ENCODE measurements at places on chromosomes 2 and 18.

DNA sequence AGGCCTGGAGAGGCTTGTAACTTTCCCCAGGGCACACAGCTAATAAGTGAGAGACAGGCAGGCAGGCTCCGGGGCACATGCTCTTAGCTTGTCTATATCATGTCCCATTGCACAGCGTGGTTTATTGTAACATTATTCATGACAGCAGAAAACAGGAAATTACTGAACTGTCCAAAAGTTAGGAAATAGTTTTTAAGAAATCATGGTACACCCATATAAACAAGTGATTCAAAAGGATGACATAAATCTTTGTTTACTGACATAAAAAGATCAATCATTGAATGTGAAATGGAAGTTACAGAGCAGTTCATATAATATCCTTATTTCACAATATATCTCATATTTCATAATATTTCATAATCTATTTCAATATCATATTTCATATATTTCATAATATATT, 34.3 kb upstream of the TXNDC2 start:
- DNase-seq, result no peak

DNA sequence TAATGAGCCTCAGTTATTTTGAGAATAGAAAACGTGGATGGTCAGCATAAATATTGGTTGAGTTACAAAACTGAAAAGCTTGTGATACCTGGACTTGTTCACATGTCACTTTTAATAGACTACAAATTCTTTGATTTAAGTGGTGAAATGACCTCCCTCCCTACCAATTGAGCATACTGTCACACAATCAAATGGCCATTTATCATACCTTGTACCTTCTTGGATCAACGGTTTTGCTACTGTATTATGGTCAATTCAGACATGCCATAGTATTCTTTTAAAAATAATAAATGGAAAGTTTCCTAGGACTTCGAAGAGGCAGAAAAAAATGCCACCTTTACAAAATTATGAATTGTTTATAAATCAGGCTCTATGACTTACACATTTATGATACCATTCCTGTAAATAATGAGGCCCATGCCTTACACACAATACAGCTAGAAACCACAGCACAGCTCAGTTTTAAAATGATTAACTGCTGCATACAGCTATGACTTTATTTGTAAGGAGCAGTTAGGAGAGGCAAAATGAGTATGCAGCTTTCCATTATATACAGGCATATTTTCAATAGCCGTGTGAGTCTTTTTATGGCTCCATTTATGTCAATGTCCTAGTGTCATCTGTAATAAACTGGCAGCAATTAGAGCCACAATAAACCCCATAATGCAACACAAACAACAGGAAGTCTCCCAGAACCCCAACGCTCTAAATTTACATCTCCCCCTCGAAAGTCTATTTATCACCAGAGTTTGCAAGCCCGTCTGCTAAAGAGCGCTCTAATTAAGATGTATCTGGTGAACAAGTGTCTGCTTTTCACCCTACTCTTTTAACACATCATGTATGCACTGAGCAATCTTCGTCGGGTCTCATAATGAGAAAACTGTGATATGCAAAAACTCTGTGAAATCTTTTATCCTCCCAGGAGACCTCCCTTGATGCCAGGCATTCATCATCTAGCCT, 176.1 kb downstream of the ZNF521 start:
- DNase-seq, result no peak

DNA sequence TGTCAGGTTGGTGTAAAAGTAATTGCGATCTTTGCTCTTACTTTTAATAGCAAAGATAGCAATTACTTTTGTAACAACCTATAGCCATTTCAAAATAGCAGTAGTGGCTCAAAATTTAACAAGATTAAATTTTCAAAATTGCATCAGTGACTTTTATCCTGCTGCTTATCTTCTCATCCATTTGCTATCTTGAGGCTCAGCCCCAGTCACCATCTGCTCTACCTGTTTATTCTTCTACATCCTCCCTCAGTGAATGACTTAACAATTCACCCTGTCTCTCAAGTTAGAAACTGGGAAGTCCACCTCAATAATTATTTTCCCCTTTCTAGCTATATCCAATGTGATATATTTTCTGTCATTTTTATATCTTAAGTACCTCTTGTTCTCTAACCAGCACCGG, 148.6 kb upstream of the ZNF804A start:
- no peak for DNase-seq

DNA sequence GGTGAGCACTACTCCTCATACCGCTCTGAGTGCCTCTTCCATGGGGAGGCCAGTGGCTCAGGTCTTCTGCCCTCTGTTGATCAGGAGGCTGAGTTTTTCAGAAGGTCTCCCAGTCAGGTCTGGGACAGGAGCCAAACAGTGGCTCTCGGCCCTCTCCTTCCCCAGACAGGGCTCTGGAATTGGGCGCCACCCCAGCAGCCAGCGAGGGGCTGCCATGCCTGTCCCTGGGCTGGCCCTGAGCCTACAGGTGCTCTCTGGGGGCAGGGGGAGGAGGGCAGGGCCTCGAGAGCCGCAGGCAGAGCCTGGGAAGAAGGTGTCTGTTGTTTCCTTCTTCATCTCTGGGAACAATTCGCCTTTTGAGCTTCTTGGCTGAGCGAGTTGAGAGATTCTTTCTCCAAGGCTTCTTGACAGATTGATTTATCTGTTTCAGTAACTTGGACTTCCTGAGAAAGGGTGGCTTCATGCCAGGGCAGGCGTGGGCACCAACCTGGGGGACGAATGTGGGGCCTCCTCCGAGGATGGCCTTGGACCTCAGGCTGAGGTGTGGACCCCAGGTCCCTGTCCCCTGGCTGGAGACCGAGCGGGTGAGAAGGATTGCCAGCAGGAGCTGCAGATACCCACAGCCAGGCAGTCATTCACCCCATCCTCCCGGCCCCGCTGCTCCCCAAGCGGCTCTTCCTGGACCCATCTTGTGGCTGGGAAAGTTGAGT, 64.7 kb upstream of the GLI2 start:
- DNase-seq, result no peak

DNA sequence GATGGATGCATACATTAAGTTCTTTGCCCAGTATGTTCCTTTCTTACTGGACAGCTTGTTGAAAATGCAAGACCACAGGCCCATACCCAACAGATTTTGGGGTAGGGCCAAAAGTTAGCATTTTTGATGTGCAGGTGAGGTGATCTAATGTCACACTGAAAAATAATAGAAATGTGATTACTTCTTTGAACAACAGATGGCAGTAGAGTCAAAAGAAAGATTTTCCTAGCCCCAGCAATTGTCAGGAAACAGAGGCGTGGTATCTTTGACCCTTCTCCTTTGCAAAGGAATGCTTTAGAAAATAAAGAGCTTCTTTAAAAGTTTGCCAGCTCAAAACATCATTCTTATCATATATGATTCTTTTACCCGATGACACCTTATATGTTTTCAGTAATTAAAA, 343.6 kb upstream of the SYT4 start:
- DNase-seq, result no peak

- no peak for DNase-seq
Observed at GRCh38 chr2:34810456-34810855, 1211.4 kb upstream of the FAM98A start.

- no peak for DNase-seq
Observed at GRCh38 chr2:109126501-109126860, 2.5 kb upstream of the SH3RF3 start.

- DNase-seq, result no peak
Observed at GRCh38 chr2:99695944-99696253, 206.1 kb upstream of the REV1 start.

DNA sequence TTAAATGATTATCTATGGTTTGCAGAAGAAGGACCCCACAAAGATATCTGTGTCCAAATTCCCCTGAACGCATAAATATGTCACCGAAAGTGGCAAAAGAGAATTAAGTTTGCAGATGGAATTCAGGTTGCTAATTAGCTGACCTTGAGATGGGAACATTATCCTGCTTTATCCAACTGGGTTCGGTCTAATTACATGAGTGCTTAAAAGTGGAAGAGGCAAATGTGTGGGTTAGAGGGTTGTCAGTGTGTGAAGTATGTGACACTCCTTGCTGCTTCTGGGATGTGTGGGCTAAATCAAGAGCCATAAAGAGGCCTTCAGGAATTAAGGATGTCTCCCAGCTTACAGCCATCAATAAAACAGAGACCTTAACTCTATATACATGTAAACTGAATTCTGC, 53.5 kb downstream of the CDH19 start:
- DNase-seq, result no peak

DNA sequence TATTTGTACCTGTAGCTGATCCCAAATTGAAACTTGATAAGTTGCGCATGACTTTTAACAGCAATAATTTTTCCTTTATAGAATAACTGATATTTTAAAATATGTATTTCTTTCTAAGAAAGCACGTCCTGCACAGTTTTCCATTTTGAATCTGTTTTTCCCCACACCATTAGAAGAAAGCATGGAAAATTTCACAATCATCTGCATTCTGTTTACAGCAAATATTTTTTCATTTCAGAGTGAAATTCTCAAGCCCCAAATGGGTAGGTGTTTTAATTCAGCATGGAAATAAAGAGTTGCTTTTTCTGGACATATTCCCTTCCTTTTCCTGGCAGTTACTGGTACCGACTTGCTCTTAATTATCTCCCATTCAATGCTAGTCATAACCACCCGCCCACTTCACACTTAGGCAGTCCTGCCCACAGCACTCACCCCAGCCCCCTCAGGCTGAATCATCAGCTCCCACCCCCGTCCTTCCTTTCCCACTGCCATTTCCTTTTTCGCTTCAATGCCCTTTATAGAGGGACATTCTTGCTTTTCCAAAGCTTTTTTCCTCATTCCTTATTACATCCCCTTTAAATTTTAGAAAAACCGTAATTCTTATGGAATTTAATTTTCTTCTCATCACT, 89.2 kb upstream of the GLS start:
- DNase-seq, result no peak

GRCh38 chr18:69257861-69258458, 142.7 kb upstream of the DOK6 start:
- no peak for DNase-seq

- no peak for DNase-seq
Observed at GRCh38 chr2:25201794-25202193, 33.4 kb upstream of the POMC start.

DNA sequence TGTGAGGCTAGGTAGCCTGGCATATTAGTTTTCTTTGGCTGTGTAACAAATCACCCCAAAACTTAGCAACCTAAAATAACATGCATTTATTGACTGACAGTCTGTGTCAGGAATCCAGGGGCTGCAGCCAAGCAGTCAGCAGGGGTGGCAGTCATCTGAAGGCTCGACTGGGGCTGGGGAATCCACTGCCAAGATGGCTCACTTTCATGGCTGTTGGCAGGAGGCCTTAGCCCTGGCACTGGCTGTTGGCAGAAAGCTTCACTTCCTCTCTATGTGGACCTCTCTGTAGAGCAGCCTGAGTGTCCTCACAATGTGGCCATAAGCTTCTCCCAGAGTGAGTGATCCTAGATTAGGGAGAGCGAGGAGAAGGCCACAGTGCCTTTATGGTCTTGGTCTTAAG, 78.0 kb downstream of the LTBP1 start:
- DNase-seq, result no peak

- DNase-seq, result no peak
Observed at GRCh38 chr2:45699032-45699658, 47.7 kb downstream of the PRKCE start.

DNA sequence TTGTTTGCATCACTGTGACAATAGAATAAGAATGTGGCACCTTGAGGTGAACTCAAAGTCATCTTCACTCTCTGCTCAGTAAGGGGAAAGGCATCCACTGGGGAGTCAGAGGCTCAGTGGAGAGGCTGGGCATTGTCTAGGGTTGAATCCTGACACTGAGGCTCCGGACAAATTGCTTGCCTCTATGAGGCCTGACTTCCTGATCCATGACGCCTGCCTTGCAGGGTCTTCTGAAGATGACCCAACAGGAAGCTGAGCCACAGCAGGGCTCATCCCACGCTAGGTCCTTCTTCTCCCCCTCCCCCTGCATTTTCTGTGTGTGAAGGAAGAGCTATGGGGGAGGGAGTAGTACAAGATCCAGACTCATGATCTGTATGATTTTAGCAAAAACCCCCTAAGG, 265.1 kb downstream of the SH3BP4 start:
- DNase-seq, result no peak

DNA sequence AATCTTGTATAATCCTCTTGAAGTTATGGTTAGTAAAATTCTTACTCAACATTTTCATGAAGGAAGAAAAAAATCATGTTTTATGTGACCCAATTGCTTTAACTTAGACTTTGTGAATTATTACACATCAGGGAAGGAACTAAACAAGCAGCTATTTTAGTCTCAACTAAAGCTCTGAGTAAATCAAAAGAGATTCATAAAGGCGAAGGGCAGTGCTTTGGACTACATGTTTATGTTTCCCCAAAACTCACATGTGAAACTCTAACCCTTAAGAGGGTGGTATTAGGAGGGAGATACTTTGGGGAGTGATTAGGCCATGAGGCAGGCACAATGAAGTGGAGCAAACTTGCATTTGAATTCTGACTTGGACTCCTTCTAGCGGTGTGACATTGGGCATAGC, 283.7 kb upstream of the POU3F3 start:
- no peak for DNase-seq

DNA sequence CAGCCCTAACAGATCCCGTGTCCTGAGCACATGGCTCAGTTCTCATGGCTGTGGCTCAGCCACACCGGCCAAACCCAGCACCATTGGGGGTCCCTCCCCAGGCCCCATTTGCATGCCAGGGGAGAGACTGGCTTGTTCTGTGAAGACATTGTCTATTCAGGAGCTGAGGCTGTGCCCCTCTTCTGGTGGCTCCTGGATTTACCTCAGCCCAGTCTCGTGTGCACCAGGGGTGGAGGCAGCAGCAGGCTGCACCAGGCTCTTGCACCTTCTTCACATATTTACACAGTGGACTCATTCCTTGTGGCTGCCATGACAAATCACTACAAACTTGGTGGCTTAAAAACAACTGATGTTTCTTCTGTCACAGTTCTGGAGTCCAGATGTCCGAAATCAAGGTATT, 92.4 kb upstream of the ITGA6 start:
- DNase-seq, result no peak

- no peak for DNase-seq
Observed at GRCh38 chr2:237695201-237695780, 67.9 kb downstream of the LRRFIP1 start.

DNA sequence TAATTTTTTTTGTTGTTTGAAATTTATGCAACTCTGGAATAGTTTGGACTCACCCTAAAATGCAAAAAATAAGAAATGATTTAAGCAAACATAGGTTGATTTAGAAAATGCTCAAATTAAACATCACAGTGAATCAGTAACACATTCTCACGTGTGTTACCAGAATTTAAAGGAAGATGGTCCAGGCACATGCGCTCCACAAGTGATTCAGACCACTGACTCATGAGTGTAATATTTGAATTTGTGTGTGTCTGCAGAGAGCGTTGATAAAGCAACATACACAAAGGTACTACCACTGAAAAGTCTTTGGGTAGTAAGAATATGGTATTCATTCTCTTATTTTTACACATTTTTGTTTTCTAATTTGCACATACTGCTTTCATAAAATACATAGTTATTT, 7.9 kb downstream of the SS18 start:
- no peak for DNase-seq

- no peak for DNase-seq
Observed at GRCh38 chr2:218895759-218896500, 15.3 kb downstream of the WNT10A start.

Measured in activated T-helper 1 cell treated with Interleukin-2 at 50 U/mL for 16 hours (primary cell).